ENCODE measurements at places on chromosomes 12 and 14.
A peak's percentile ranks its signal among the peaks of the same experiment; 100 is the strongest.

DNA sequence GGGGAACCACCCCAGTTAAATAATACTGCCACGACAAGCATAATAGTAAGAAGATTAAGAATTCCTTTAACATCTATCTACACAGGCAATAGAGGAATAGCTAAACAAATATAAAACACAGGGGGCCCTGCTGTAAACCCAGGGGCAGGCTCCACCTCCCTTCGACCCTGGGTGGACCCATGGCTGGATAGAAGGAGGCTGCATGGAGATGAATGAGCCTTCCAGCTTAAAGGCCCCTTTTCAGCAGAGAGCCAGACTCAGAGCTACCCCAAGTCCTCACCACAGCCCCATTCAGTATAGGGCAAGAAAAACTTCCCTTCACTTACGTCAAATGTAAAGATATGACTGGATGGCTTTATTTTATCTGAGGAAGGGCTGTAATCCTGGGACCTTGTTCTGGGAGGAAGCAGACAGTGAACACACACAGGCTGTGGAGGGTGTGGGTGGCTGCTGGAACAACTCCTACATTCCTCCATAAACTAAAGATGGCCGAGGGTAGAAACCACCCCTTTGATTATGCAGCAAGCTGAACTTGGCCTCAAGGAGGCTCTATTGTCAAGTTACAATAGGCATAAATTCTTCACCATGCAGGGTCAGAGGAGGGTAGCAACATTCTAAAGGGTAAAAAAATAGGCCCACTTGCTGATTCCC lies 30.4 kb downstream of the NUAK1 start:
- no peak for DNase-seq

- DNase-seq, result no peak
These were observed 67.1 kb downstream of the PRORP start for GRCh38 chr14:35189422-35189821.

- DNase-seq, result no peak
These were observed 66.8 kb upstream of the GPR68 start for GRCh38 chr14:91311284-91311662.

GRCh38 chr12:92077530-92077929 lies 68.1 kb downstream of the BTG1 start:
- no peak for DNase-seq

GRCh38 chr12:1801303-1801975 lies 18.9 kb upstream of the LRTM2 start:
- DNase-seq, result no peak

- no peak for DNase-seq
These were observed 95.2 kb downstream of the PRKCH start for GRCh38 chr14:61416591-61416990.

- no peak for DNase-seq
These were observed 108.0 kb downstream of the KITLG start for GRCh38 chr12:88472248-88472647.

DNA sequence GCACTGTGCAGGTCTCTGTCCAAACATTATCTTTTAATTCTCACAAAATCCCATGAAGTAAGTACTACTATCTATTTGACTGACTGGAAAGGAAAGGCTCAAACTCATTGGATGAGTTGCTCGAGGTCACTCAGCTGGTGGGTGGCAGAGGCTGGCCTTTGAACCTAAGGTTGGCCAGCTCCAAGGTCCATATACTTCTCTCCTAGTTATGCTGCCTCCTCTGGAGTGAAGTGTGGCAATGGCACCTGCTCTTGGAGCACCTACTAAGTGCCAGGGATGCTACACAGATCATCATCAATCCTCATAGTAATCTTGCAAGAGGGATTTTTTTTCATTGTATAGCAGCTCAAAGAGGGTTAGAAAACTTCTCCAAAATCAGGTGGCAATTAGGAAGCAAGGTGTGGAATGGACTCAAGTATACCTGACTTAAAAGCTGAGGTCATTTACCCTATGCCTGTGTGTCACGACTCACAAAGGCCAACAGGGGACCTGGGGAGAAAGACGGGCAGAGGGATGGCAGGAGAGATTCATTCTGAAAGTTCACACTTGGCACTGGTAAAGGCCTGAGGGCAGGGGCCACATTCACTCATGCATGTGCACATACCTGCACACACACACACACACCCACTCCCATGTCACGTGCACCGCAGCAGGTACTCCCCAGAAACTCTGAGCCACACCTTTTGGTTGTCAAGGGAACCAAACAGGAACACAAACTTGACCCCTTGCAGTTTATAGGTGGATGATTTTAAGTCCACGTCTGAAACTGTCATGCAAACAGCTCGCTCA lies 146.4 kb downstream of the FOXN3 start:
- DNase-seq, result no peak

- no peak for DNase-seq
These were observed 10.8 kb downstream of the RTRAF start for GRCh38 chr14:52000019-52000582.

DNA sequence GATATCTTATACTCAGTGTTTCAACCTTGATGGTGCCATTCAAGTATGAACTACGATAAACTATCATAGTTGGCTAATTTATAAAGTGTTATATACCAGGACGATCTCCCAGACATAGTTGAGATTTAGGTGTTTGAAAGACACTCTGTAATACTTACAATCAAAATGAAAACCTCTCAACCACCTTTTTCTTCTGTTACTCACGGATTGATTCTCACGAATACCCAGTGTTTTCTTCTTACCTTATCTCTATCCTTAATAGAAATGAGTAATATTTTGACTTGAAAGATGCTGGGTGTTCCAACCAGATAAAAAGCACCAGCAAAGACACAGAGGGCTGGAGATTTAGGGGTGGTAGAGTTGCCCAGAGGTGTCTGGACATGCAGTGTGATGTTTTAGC lies 169.9 kb downstream of the PTCSC3 start:
- no peak for DNase-seq

GRCh38 chr12:57214398-57214781 lies 2.2 kb upstream of the NXPH4 start:
- DNase-seq, result peak; percentile 79

DNA sequence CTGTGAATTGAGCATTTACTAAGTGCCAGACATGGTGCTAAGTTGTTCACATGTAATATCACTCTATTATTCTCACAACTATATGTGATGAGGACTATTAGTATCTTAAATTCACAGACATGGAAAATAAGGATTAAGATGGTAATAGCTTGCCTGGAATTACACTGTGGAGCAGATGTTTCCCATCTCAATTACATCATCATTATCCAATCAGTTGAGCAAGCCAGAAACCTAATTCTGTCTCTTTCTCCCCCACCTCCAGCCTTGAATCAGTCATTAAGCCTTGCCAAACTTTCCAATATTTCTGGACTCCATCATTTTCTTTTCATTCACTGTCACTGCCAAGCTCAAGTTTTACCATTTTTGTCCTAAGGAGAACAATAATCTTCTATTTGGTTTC lies 287.8 kb upstream of the KITLG start:
- no peak for DNase-seq

GRCh38 chr12:53696285-53696654 lies 20.4 kb upstream of the ATP5MC2 start:
- DNase-seq, result no peak

DNA sequence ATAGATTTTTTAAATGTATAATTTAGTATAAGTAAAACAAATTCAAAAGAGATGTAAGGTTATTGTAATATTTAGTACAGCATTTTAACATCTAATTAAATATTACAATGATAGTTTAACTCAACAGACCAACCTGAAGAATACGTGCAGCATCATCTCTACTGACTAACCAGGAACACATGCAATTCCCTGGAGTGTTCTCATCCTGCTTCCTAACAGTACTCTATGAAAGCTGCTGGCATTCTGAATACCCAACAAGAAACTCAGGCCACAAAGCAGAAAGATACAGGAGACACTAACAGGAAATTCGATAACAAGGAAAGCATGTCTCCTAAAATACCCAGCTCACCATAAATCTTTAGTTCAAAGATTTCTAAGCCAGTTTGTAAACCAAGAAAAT lies 58.3 kb downstream of the CEP83 start:
- DNase-seq, result no peak

GRCh38 chr12:109309381-109310246 lies 530 bp upstream of the FOXN4 start:
- DNase-seq, result no peak

DNA sequence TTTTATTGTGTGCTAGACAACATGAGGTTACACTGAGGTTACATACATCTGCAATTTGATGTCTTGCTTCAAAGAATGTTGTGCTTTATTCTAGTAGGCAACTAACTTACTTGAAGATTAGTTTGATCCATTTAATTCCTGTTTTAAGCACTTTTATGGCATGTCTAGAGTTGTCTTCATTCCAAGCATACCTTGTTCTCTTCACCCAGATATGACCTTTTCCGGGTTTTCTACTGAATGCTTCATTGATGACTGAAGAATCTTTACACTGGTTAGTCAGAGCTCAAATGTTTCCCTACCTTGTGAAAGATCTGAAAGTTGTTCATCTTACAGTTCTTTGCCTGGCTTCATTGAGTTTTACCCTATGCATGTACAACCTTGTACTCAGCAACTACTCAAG lies 274.0 kb upstream of the KITLG start:
- DNase-seq, result no peak

DNA sequence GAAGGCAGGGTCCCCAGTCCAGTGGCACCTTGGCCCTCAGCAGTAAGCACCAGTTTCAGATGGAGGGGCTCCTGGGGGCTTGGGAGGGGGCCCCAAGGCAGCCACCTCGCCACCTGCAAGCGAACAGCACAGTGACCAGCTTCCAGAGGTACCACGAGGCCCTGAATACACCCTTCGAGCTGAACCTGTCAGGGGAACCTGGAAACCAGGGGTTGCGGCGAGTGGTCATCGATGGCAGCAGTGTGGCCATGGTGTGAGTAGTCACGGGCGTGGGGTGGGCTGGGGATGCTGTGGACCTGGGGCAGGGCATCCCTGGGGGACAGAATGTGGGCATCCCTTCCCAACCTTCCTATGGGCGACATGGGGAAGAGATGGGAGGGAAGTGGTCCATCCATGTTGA lies 11.2 kb downstream of the NYNRIN start:
- DNase-seq, result no peak

DNA sequence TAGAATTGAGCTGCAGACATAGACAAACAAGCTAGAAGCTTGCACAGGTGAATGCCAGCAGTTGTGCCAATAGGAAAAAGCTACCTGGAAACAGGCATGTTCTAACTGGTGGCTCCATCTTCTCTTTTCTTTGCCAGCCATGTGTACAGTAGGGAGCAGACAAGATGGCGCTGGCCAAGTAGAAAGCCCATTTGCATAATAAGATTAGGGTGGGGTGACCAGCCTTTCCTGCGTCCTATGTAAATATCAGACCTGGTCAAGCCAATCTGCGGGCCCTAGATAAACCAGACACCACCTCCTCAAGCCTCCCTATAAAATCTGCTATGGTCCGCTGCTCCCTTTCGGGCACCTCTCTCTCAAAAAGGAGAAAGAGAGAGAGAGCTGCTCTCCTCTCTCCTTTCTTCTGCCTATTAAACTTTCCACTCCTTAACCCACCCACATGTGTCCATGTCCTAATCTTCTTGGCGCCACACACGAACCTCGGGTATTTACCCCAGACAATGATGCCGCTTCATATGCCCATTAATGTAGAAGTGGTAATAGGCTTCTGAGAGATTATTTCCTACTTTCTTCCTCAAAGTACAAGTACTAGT lies 201.0 kb downstream of the SLC25A21 start:
- DNase-seq, result no peak

DNA sequence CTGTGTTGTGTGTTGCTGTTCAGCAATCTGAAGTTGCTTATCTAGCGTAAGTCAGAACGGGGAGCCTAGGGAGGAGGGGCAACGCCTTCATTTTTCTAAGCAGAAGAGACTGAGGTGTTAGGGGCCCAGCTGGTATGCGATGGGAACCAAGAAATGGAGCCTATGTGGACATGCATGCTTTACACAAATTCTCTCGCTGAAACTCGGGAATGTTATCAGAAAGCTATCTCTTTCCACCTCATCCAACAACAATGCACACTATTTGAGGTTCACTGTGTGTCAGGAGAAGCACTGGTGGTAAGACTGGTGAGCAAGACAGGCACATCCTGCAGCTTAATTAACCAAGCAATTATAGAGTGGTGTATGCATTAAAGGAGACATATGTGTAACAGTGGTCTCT lies 89.7 kb downstream of the NRXN3 start:
- DNase-seq, result no peak

DNA sequence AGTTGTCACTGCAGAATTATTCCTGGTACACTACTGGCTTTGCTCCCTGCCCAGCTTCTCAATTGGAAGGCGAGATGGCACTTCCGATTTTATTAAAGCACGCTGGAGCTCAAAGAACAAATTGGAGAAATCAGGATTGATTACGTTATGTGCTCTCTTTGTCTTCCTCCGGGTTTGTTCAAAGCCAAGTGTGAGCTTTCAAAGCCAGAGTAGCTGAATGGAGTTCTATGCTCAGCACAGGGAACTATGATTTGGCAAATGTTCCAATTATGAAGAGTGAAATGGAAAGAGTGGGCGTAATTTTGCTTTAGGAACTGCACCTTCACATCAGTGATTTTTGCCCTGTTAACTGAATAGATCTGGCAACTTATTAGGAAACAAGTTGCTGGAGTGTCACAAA lies 72.4 kb downstream of the FLRT2 start:
- DNase-seq, result no peak

DNA sequence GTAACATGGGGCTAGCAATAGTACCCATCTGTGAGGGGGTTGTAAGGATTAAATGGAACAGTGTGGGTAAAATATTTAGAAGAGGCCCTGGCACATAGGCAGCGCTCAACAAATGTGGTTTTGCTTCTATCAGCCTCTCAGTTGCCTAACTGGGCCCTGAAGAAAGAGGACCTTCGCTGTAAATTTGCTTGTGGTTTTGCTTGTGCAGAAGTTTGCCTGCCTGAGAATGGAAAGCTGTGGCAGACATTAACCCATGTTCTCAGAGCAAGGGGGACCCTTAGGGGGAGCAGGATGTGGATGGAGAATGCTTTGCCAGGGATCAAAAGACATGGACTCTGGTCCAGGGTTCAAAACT lies 160.1 kb downstream of the BRMS1L start:
- no peak for DNase-seq

DNA sequence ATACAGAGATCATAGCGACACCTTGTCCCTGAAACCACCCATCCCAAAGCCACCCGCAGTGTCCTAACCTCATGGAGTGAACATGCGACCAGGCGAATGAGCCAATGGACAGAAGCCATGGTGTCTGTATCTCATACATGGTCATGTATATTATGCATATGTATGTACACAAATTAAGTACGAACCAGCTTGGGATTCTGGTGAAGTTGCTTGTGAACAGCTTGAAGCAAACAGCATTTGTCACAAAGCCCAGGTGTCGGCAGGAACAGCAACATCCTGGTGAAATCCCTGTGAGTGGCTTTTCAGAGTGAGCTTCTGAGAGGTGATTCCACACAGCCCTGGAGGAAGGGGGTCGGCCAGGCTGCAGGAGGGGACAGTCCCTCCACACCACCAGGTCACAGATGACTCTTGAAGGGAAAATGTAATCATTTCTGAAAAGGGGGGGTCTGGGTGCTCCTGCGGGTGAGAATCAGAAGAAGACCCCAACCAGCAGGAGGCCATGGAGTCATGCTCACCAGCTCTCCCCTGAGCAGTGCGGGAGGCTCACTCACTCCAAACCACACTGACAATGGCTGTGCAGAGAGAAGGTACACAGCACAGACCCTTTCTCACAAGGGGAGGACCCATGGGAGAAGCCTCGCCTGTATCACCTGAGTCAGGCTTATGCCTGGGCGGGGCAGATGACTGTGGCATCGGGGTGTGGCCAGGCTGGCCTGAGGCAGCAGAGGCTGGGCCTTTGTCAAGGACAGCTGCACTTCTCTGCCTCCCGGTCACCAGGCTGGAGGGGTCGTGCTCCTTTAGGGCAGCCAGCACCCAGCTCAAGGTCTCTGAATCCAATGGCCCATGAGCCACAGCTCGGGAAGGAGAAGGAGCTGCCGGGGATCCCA lies 14.3 kb downstream of the CHGA start:
- no peak for DNase-seq

Measured in glutamatergic neuron (in vitro differentiated cells).